ENCODE measurements at places on chromosomes 2 and 18.

GRCh38 chr2:232133078-232133477 lies 171.6 kb downstream of the DIS3L2 start:
- DNase-seq, result no peak

- DNase-seq, result no peak
Observed at GRCh38 chr2:239299218-239299939, 101.4 kb downstream of the HDAC4 start.

GRCh38 chr2:181894381-181894780 lies 2.9 kb downstream of the ITPRID2 start:
- no peak for DNase-seq

- DNase-seq, result no peak
Observed at GRCh38 chr18:63613420-63613819, 26.3 kb downstream of the SERPINB13 start.

DNA sequence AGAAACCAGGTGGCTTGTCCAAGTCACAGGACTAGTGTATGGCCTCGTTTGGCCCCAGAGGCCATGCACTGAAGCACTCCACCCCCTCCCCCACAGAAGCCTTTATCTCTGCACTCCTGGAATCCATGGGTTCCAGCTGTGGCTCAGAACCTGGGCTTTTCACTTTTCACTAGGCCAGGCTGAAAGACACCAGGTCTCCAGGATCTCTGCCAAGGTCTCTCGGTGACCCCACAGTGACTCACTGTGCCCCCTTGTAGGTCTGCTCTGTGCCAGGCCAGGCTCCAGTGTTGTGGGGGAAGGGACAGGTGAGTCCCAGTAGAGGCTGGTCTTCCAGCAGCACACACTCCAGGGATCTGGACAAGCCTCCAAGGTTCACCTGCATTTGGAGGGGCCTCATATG lies 31.0 kb upstream of the GLI2 start:
- no peak for DNase-seq

GRCh38 chr2:19933351-19933981 lies 31.7 kb upstream of the TTC32 start:
- DNase-seq, result no peak

DNA sequence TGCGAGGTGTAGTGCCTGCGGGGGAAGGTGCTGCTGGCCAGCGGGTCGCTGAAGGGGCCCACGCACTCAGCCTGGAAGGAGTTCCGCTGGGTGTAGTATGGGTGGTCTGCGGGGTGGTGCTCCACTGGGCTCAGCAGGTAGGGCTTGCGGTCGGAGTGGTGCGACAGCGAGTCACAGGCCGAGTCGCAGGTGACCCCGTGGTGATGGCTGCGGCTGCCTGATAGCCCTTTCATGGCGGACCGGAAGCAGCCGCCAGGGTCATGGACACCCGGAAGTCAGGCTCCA lies 429.8 kb downstream of the TGIF1 start:
- DNase-seq, result no peak

DNA sequence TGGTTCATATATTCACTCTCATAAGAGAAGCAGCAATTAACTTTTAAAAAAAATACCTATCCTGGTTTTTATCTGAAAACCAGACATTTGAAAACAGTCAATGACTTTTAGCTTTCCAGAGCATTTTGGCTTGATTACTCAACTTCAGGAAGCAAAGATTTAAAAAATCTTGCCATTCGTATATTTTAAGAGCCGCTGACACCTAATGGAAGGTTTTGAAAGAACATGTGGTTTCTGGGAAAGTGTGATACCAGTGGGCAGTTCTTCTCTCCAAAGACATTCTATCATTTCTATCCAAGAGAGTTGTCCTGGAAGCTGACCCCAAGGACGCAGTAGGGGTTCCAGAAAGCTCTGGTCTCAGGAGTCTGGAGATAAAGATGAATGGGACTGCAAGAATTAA lies 234.7 kb downstream of the TTC32 start:
- no peak for DNase-seq

DNA sequence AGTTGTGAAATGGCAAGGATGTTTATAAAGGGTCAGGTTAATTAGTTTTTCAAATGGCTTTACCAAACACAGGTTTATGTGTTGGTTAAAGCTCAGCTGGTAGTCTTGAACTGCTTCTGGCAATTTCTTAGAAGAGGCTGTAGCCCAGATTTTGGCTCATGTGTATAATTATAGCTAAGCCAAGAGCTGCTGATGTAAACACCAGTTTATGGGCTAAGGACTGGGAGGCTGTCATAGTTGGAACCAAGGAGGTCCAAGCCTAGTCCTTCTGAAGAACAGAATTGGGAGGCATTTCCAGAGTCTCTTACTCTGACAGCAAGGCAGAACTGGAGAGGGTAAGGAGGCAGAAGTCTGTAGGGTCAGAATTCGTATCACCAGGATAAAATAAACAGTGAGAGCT lies 25.4 kb downstream of the UBE2E3 start:
- no peak for DNase-seq

DNA sequence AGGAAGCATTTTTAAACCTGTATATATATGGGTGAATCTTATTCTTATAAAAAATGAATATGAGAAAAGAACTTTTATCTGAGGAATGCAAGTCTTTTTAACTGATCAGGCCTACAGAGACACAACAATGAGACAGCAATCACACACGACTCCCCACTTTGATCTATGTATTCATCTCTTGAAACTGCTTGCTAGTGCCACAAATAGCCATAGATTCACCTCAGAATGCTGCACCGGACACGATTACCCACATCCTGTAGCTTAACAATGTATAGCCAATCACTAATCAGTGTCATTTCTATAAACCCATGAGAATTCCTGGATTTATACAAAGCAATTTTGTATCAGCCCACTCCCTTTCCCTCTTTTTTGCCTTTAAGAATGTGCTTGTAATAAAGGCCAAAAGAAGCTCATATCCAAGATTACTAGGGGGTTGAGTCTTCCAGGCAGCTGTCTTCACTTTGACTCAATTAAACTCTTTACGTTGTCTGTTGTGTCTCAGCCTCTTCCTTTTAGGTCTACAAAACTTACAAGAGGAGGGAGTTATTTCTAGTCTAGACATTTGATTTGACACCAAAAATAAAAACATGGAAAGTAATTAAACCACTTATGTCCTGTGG lies 94.9 kb downstream of the MBD2 start:
- no peak for DNase-seq

DNA sequence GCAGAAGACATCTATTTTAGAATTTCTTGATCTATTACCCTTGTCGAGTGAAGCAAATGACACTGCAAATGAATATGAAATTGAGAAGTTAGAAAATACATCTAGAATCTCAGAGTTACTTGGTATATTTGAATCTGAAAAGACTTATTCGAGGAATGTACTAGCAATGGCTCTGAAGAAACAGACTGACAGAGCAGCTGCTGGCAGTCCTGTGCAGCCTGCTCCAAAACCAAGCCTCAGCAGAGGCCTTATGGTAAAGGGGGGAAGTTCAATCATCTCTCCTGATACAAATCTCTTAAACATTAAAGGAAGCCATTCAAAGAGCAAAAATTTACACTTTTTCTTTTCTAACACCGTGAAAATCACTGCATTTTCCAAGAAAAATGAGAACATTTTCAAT lies 370.4 kb downstream of the XIRP2 start:
- no peak for DNase-seq

DNA sequence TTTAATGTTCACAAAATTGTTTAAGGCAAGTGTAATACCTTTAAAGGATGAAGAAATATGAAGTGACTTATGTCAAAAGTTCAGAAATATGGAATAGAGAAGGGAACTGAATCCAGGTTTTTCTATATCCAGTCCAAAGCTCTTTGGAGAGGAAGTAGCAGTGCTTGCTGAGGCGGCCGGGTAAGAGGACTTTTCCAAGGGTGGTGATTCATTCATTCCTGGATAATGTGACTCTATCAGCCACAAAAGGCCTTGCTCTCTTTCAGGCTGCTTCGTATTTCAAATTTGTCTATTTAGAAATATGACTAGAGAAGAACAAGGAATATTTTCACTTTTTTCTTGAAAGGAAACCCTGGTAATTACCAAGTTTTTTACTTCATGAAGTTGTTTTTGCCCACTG lies 830.1 kb upstream of the ZEB2 start:
- no peak for DNase-seq

- DNase-seq, result no peak
Observed at GRCh38 chr2:10163498-10164486, 41.3 kb downstream of the RRM2 start.

Data from stimulated activated CD4-positive, alpha-beta T cell treated with anti-CD3 and anti-CD28 coated beads, Interleukin-1b, Interleukin-23, amount 100 ng/mL, for 1 hour (primary cell).